Adrenal gland (tissue), 19 donors: ENCODE measurements at places on chromosomes 6 and 20.

GRCh38 chr6:14975471-14975817 lies 270.4 kb upstream of the JARID2 start:
- DNase-seq, result no peak

GRCh38 chr6:167211881-167212712 lies 54.3 kb upstream of the GPR31 start:
- no peak for DNase-seq

DNA sequence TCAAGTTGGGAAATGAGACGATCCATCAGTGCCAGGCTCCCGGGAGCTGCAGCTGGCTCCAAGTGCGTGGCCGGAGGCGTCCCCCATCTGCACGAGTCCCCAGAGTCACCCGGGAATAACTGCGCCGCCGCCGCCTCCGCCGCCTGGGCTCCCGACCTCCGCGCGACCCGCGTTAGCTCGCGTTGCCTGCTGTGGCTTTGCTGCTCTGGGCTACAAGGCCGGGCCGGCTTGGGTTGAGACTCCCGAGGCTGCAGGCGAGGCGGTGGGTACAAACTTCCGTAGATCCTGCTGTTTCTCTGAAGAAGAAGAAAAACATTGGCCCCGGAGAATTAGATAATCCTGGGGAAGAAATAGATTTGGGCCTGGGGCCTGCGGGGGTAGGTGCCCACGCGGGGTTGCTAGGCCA lies 7.4 kb upstream of the LAMP5 start:
- no peak for DNase-seq

GRCh38 chr6:75135450-75135849 lies 70.4 kb downstream of the COL12A1 start:
- DNase-seq, result no peak

GRCh38 chr20:20411402-20411801 lies 43.5 kb downstream of the INSM1 start:
- DNase-seq, result no peak

DNA sequence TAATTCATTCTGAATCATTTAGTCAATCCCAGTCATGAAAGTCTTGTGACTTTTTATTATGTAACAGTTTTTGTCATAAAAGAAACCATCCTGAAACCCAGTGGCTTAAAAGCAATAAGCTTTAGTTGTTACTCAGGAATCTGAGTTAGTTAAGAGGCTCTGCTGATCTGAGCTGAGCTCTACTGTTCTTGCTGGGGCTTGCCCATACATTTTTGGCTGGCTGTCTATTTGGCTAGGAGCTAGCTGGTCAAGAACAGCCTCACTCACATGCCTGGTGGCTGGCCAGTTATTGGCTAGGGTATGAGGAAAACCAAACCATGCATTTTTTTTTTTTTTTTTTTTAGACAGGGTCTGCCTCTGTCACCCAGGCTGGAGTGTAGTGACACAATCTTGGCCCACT lies 10.6 kb downstream of the TCF21 start:
- DNase-seq, result no peak

- no peak for DNase-seq
Measured at GRCh38 chr20:33704197-33704924, 15.7 kb downstream of the PXMP4 start.

DNA sequence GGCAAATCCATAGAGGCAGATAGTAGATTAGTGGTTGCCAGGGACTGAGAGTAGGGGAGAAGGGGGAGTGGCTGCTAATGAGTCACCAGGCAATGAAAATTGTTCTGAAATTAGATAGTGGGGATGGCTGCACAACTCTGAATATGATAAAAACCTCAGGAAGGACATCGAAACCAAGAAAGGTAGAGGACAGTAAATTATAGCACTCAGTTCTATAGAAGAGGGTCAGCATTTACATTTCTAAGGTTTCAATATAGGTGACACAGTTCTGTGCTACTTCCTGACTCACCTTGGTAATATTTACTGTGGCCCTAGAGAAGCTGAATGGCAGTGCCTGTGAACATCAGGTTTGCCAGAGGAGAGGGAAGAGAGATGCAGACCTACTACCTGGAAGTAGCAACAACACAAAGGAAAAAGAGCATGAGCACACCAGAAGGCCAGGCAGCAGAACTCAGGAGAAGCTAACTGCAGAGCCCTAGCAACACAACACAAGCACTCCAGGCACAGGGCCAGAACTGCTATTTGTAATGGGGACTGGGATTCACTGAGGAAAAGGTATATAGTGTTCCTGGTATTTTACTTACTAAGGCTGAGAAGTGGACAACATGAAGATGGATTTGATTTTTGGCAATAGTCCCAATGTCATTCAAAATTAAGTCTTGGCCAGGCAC lies 75.9 kb downstream of the PLCG1 start:
- no peak for DNase-seq

GRCh38 chr6:1438471-1438881 lies 49.1 kb downstream of the FOXF2 start:
- DNase-seq, result no peak

GRCh38 chr6:109478841-109479624 lies 4.0 kb downstream of the ZBTB24 start:
- no peak for DNase-seq

- no peak for DNase-seq
Measured at GRCh38 chr20:8562356-8562755, 430.3 kb downstream of the PLCB1 start.

- no peak for DNase-seq
Measured at GRCh38 chr6:89944181-89944755, 50.0 kb downstream of the GJA10 start.

DNA sequence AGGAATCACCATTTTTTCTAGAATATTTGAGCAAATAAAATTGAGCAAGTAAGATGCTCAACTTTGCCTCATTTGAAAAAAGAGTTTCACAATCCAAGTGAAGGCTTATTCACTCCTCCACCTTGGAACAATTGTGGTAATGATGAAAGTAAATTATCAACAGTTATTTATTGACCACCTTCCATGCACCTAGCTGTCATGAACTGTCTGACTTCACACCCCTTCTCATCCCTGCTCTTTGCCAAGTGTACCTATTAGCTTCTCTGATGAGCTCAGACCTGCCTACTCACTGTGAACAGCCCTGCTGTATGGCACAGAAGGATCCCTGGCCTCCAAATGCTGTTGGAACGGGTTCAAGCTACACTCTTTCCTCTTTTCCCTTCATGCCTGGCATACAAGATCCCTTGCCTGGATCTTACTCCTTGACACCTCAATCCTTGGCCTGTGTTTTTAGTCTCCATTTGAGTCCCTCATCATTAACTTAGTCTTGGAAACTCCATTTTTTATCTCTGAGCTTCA lies 99.0 kb upstream of the PREP start:
- no peak for DNase-seq

DNA sequence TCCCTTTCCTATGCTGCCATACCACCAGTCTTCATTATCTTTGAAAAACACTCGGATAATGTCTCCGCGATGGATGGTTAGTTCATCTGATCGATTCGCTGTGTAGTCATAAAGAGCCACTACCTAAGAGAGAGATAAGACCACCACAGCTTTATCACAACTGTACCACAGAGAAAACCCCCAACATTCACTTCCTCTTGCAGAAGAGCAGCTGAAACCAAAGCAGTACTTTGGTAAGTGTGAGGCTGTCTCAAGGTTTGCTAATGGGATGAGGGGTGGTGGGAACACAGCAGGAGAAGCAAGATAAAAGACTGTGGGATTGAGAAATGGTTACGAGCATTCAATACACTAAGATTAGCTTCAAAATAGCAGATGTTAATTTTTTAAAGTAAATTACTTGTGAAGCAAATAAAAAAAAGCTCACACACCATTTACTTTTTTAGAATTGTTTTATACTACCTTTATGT lies 142.1 kb downstream of the MYB start:
- DNase-seq, result no peak

GRCh38 chr6:85810558-85810957 lies 167.9 kb upstream of the SYNCRIP start:
- no peak for DNase-seq

- DNase-seq, result peak; percentile 32
Measured at GRCh38 chr20:8156235-8157079, 24.4 kb downstream of the PLCB1 start.

DNA sequence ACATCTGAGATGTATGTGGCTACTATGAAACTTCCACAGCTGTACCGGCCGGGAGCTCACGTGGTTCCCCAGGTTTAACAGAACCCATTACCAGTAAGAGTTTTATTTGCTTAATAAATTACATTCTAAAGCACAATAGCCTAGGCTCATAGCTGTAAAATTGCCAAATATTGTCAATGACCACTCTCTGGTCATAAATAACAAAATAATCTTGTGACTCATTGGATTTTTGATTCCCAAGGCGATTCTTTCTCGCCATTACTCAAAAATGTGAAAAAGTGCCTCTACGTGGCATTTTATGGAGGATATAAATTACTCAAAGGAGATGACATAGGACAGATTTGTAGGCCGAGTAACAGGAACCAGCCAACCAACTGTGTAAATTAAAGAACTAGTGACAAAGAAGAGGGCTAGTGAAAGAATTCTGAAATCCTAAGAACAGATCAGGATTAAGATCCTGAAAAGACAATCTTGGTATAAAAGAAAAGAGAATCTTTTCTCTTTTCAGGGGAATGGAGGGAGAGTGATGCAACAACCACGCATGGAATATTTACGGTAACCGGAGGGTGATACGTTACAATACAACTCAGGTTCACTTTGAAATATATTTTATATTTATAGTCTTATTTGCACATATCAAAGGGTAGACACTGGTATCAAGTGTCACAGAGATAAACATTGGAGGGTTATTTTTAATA lies 199.7 kb downstream of the FOXC1 start:
- no peak for DNase-seq

- no peak for DNase-seq
Measured at GRCh38 chr6:156166093-156166492, 611.1 kb upstream of the ARID1B start.

DNA sequence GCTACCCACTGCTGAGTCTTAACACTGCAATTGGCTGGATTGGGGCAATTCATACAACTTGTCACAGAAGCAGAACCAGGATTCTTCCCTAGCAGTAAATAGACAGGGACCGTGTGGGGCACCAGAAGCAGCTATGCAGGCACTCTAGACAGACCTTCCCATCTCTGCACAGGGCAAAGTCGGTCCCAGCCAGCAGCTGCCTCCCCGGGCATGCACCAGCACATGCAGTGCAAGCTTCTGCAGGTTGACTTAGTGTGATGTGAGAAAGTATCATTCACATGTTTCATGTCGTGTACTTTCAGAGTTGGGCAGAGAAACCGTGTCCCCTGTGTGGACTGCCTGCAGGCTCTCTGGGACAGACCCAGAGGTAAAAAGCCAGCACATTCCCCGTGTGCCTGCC lies 98.0 kb upstream of the FOXA2 start:
- DNase-seq, result no peak

- no peak for DNase-seq
Measured at GRCh38 chr6:20686142-20686541, 151.9 kb downstream of the CDKAL1 start.

DNA sequence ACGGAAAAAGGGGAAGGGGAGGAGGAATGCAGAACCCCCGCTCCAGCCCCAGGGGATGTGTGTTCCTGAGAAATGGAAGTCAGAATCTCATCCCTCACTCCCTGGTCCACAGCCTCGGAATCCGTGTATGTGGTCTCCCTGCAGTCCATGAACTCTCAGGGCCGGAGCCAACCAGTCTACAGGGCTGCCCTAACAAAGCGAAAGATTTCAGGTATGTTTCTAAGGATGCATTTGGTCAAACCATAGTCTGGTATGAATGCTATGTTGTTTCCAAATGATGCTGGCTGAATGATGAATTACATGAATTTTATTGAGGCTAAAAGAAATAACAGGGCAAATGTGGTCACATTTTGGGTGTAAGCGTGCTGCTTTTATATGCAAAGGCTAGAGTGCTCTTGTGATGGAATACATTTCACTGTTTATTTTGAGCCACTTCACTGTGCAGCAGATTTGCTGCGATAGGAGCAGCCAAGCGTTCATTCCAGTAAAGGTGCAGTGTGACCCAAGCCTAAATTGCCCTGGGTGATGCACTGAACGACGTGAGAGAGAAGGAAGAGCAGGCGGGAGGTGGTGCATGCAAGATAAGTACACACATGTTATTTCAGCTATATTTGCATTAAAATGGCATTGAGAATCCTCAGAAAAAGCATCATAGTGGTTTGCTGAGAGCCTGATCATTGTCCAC lies 52.4 kb downstream of the FNDC1 start:
- DNase-seq, result no peak

- DNase-seq, result no peak
Measured at GRCh38 chr6:128114164-128114563, 213.3 kb upstream of the THEMIS start.

DNA sequence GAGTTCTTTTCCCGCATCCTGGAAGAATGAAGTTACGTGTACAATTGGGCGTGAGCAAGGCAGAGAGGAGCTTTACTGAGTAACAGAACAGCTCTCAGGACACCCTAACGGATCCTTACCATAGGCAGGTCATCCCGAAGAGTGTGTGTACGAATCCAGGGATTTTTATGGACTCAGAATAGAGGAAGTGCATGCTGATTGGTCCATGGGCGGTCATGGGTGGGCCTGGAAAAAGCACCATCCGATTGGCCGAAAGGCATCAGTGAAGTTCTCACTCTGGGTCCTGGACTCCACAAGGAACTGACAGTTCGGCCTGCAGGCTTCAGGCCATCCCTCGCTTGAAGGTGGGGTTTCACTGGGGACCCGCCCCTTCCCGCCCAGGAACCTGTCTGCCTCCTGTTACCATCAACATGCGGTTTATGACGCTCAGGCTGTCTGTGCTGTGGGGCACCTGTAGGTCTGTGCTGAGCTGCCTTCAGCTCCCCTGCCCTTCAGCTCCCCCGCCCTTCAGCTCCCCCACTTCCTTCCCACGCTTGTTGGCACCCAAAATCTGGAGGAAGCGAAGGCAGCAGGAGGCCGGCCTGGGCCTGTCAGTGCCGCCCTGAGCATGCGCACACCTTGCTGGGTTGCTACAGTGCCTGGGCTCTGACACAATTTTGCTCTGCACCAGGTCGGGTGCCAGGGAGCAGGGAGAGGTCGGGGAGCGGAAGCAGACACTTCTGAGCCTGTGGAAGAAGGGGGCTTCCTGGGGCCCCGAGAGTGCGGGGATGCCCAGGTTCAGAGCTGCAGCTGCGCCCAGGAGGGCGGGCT lies 57.9 kb upstream of the MANEA start:
- DNase-seq, result no peak

- DNase-seq, result no peak
Measured at GRCh38 chr6:92132457-92132856, 1286.9 kb downstream of the EPHA7 start.

DNA sequence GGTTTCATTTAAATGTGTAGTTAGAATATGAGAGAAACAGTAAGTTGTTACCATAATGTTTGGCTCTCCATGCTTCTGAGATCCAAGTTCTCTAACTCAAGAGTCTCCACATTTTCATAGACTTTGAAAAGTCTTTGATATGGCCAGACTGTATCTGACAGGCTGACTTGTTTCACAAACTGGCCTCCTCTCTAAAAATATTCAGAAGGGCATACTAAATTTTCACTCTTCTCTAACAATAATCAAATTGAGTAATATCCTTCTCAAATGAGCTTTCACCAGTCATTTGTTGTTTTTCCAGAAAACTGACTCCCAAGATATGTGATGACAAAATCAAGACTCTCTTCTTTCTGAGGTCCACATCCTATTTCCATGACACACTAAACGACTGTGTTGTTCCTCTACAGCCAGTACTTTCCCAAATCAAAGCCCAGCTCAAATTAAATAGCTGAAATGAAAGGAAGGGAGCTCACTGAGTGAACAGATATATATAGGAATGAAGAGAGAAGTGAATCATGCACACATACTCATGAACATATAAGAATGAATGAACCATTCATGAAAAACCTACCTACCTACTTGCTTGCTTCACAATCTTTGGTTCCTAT lies 15.1 kb downstream of the HIVEP2 start:
- no peak for DNase-seq
